Left hindlimb (tissue), 1 donor: ENCODE measurements at places on chromosomes 3 and 15.

DNA sequence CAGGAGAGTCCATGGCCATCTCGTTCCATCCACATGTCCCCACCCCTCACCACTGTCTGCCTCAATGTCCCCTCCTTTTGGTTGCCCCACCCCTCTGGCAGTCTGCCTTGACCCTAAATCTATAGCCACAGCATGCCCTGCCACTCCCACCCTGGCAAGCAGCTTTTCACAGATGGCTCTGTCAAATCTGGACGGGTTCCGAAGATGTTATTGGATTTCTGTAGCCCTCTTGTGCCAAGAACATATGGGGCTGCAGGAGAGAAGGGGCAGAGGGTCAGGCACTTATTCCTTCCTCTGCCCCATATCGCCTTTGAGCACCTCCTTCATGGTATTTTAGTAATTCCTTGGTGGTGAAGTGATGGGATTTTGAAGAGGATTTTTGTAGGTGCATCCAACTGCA, 57.1 kb downstream of the EPHB1 start:
- no peak for DNase-seq

DNA sequence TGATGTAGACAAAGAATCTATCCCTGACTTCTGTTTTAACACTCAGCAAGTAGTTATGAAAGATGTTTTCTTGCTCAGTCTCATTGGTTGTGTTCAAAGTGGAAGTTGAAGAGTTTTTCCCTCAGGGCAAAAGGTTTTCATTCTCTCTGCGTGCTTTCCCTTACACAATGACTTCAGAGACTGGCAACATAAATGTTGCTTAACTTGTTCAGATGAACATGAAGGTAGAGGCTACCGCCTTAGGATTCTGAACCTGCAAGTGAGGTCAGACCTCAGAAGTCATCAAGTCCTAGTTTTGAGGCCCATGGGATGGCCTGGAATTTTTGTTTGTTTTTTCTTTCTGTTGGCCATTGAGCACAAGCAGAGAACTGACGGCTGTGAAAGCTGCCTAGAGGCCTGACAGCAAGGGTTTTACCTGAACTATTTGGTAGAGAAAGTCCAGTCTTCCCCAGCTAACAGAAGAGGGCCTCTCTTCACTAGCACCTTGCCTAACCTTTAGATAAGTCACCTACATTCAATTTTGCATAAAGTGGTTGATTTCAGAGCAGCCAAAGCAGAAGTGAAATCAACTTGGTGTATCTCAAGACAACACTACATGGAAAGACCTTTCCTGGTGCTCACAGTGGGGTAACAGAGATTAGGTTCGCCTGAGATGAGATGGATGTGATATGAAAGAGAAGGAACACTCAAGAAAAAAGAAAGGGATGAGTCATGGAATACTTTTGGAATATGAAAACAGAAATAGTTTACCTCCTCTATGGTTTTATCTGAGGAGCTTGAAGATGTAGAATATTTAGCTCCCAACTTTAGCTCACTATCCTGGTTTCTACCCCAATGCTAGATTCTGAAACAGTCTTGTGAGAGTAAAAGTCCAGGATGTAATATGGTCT, 53.6 kb upstream of the AP4E1 start:
- DNase-seq: no peak

- peak; percentile 53 for DNase-seq
These were observed 45.5 kb downstream of the PPM1L start for GRCh38 chr3:160801386-160802118.

GRCh38 chr3:186790261-186790981, 7.0 kb downstream of the EIF4A2 start:
- DNase-seq: no peak

DNA sequence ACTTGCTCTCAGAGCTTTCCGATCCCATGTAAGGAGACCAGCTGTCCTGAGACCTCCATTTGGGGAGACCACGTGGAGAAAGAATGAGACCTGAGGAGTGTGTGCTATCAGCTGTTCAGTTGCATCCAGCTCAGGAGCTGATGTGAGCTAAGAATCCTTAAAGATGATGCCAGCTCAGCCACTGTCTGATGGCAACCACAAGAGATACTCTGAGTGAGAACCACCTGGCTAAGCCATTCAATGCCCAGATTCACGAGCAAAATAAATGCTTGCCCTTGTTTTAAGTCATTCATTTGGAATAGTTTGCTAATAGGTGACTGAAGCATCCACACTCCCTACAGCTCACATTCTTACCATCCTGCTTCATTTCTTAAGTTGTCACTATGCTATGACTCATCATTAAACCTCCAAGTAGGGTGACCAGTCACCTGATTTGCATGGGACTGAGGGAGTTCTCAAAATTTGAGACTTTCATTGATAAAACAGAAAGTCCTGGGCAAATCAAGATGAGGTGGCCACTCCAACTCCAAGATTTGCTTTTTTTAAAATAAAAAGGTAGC, 56.4 kb downstream of the SPTSSB start:
- no peak for DNase-seq

DNA sequence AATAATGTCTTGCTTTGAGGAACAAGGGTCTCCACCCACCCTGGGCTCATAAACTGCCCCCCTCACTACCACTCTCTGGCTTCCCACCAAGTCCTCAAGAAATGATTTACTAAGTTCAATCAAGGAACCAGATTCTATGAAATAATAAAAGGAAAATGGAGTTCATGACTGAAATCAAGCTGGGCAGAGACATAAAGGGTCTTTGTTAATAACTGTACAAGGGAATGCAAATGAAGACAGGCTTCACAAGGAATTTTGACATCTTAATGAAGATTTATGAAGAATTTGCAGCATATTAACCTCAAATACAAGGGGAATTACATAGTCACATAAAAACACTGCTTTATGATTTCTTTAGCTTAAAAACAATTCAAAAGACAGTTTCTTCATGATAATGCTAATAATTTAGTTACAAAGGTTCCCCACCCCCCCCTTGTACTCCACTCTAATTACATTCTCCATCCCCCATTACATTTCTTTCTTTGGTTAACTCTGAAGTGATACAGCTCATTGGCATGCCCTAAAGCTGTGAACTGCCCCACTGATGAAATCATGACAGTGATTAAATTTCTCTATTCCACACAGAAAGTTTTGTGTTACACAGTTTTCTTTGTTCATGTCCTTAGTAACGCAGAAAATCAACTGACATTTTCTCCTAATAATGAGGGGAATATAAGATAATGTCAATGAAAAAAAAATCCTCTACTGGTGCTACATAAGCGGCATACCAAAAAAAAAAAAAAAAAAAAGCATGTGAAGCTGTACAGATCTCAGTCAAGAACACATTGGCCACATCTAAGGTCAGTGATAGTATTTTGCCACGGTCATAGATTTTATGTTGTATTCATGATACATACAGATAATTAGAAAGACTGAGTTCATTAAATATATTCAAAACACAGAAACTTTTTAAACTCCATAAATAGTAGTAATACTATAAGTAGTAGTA, 54.4 kb downstream of the WWTR1 start:
- no peak for DNase-seq

DNA sequence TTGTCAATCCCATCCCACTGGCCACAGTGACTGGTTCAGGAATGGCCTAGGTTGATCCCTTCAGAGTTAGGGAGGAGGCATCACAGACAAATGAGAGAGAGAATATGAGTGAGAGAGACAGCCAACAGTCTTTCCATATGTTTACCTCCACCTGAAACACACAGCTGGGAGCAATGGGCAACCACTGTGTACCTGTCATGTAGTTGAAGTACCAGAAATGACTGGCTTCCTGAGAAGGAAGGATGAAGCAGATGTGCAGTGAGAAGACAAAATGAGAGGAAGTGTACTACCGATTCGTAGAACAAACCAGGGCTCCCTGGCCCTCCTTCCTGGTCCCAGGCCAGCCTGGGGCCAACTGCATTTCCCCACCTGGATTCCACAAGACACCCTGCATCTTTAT, 27.4 kb downstream of the SRGAP3 start:
- DNase-seq: no peak

GRCh38 chr15:74829991-74830390, 3.6 kb downstream of the CPLX3 start:
- no peak for DNase-seq

DNA sequence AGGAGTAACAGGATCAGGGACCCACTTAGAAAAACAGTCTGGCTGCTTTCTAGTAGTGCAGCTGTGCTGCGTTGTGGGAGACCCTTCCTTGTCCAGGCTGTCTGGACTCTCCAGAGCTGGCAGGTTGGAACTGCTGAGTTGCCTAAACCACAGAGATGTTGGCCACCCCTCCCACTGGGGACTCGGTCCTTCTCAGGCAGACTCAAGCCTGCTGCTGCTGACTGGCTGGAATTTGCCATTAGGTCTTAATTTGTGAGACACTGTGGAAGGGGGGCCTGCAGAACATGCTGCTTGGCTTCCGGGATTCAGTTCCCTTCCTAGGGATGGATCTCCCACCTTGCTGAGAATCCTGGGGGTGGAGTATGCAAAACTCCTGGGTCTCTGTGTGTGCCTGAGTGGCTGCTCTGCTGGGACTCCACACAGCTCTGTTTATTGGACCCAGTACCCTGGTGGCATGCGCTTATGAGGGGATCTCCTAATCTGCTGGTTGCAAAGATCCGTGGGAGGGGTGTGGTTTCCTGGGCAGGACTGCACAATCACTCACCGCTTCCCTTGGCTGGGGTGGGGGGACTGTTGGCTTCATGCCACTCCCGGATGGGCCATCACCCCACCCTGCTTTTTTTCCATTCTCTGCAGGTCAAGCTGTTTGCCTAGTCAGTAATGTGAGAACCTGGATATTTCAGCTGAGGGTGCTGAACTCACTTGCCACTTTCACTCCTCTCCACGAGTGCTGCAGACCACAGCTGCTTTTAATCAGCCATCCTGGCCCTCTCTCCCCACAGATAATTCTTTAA, 150.5 kb downstream of the CFAP20DC start:
- DNase-seq: peak; percentile 49

DNA sequence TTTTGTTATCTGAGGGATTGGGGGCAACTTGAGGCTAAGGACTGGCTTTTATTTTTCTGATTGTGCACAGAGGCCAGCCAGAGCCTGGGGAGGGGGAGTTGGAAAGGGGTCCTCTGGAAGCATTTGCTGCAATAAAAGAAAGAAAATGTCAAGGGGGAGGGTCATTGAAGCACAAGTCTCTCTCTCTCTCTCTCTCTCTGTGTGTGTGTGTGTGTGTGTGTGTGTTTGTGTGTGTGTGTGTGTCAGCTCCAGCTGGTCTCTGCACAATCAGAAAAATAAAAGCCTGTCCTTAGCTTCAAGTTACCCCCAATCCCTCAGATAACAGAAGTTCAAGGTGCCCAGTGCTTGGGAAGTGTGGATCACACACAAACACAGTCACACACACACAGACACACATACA, 52.1 kb upstream of the CCDC174 start:
- DNase-seq: no peak

DNA sequence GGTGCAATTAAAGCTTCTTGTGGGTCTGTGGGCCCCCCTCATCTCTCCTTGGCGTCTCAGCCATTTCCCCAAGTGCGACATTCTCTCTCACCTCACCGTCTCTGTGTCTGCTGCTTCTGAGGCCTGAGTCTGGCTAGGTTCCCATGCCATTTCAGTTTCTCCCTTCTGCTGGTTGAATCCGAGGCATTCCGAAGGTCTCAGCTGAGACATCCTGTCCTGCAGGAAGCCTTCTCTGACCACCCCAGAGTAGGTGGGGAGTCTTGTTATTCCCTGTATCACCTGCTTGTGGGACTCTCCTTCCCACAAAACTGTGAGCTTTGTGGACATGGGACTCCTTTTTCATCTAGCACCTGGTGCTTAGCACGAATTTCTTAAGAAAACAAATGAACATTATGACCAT, 78.3 kb downstream of the ASB7 start:
- DNase-seq: no peak

DNA sequence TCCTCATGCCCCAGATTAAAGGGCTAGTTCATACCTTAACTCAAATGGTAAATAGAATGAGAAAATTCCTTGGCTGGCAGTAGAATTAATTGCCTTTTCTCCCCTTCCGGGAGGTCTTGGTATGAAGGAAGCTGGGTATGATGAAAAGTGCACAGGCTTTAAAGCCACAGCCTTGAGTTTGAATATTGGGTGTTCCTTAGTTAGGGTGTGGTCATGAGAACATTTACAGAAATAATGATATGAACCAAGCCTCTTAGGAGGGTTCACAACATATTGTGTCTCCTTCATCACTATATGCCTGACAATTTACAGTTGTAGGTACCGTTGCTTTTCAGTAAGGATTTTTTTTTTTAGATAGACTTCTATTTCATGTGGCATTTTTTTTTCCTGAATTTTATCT, 48.1 kb downstream of the PYDC2 start:
- no peak for DNase-seq

DNA sequence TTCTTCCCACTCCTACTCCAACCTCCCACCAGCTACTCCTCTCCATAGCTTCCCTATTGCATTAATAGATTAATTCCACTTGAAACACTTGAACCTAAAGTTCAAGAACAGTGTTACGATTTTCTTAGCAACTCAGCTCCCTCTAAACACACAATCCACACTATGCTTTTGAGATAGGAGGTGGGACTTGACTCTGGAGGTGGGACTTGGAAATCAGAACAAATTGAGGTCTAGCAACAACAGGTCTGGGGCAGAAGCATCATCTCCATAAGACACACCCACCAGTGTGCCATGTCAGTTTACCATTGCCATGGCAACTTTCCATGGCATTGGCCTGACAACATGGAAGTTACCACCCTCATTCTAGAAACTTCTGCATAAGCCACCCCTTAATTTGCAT, 336.5 kb upstream of the ALCAM start:
- no peak for DNase-seq

GRCh38 chr15:37628507-37628906, 305.9 kb upstream of the TMCO5A start:
- no peak for DNase-seq

DNA sequence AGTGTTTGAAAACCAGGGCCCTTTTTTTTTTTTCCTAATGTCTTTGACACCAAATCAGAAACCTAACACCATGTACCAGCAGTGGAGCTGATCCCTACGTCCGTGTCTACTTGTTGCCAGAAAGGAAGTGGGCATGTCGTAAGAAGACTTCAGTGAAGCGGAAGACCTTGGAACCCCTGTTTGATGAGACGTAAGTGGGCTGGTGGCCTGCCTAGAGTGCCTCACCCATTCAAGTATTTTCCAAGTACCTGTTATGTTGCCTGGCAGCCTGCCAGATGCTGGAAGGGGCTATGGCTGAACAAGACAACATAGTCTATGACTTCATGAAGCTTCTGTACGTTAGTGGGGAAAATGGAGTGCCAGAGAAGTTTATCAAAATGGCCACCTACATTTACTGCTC, 39.7 kb downstream of the ESYT3 start:
- no peak for DNase-seq

DNA sequence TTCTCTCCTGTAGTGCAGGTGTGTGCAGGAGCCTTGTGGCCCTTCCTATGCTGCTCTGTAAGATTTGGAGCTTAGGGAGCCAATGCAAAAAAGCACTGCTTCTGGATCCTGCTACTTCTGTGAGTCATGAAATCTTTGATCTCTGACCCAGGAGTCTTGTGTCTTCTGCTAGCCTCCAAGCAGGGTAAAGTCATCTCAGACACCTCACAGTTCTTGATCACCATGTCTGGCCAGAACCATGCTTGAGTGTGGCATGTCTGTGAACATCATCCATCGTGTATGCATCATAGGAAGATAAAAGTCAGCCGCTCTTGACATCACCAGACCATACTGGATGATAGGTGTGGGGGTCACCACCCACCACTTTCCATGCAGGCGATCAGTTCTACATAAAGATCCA, 247.8 kb downstream of the RPLP1 start:
- no peak for DNase-seq
